ENCODE measurements at places on chromosomes 4 and X.

DNA sequence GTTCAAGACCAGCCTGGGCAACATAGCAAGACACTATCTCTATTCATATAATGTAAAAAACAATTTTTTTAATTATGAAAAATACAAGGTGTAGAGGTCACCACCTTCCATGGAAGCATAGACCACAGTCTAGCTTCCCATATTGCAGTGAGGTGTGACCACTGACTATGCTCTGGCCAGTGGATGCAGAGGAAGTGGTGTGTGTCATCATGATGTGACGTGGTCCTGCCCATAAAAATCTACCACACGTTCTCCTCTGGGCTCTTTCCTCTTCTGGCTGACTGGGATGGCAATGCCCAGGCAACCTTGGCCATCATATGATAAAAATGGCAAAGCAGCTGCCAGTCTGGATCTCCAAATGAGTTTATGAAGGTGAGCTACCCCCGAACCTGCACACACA, 65.7 kb downstream of the RBM47 start:
- no peak for DNase-seq

DNA sequence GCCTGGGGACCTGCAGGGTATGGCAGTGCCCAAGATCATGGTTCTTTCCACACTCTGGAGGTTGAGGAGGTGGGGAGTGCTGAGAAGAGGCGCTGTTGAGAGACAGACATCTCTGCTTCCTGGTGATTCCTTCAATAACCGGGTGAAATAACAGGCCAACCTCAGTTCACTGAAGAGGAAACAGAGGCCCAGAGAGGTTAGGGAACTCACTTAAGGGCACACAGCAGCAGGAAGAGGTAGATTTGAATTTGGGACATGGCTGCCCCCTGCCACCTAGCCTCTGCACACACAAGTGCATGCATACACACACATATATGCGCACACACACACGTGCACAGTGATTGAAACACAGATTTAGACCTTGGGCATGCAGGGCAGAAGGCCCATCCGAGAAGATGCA, 24.9 kb upstream of the HMX1 start:
- no peak for DNase-seq

DNA sequence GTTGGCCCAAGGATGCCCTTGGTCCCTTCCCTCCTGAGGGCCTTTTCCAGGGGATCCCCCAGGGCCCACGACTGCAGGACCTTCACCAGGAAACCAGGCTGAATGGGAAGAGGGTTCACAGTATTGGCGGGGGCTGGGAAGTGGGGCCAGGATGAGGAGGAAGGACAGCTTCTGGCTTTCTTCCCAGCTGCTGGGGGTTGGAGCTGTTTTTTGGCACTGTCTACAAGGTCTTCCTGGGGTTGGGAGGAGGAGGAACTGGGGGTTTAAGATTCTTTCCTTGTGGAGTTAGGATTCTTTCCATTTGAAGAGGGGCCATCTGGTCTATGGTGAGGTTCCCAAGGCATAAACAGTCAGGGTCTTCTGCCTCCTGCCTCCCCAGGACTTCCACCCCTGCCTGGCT, 64.8 kb downstream of the KIF4A start:
- DNase-seq = no peak

DNA sequence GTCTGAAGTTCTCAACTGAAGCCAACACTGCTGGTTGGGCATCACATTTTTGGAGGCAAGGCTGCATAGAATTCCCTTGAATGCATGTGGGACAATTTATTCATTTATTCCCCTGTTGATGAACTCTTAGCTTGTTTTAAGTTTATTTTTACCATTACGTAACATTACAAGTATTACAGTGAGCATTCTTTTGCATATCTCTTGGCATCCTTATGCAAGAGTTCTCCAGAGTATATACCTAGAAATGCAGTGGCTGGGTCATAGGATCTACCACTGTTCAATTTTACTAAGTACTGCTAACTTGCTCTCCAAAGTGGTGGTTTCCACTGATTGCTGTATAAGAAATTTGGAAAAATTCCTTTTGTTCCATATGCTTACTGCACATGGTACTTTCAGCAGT, 66.5 kb downstream of the UCHL1 start:
- no peak for DNase-seq

- DNase-seq = no peak
Measured at GRCh38 chr4:42320822-42321388, 76.4 kb upstream of the SHISA3 start.

- no peak for DNase-seq
Measured at GRCh38 chr4:88737307-88737941, 39.8 kb upstream of the NAP1L5 start.

GRCh38 chr4:1360423-1361283, 13.6 kb downstream of the UVSSA start:
- DNase-seq = no peak

- DNase-seq = no peak
Measured at GRCh38 chr4:78477276-78477675, 74.3 kb upstream of the ANXA3 start.
